Fibroblast of mammary gland (primary cell): ENCODE measurements at places on chromosomes 13 and 19.

GRCh38 chr19:49814010-49814409, 918 bp upstream of the FUZ start:
- no peak for DNase-seq

DNA sequence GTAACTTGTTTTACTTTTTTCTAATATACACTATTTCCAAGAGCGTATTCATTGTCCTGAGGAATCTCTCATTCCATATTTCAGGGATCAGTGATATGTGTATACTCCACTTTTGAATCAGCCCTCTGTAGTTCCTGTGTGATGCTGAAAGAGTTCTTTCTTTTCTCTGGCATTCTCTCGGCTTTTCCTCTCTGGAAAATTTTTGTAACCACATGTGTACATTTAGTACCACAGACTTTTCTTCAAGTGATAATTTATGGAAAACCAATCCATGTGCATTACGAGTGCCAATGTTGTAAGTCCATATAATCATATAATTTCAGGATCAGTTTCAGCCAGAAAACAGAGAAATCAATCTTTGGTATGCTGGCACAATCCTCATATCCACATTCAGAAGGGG, 102.2 kb upstream of the MBNL2 start:
- DNase-seq = no peak

DNA sequence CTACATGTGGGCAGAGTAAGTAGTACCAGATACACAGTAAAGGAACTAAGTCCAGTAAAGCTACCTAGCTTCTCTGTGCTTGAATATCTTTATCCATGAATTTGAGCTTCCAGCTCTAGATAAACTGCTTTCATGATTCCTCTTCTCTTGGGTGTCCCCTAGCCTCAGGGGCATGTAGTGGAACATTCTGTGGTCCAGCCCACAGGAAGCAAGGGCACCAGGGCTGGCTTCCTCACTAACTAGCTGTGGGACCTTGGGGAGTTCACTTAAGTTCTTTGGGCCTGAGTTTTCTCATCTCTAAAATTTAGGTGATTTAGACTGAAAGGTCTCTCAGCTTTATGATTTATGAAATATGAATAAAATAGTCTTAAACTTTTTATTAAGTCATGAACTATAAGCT, 185.7 kb downstream of the KATNAL1 start:
- no peak for DNase-seq

DNA sequence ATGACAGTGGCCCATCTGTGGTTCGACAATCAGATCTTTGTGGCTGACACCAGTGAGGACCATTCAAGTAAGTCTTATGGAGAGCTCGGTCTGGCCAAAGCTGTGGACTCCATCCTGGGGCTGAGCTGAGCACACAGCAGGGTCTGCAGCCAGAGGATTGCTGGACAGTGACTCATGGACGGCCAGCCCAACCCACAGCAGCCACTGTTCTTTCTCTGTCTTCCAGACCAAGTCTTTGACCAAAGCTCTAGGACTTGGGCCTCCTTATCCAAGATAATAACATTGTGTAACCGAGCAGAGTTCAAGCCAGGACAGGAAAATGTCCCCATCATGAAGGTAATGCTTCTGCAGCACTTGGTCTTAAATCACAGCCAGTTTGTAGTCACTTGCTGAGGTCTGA, 12.4 kb downstream of the ATP12A start:
- DNase-seq = peak; percentile 63

GRCh38 chr13:40453351-40454021, 213.0 kb downstream of the FOXO1 start:
- DNase-seq = peak; percentile 48

DNA sequence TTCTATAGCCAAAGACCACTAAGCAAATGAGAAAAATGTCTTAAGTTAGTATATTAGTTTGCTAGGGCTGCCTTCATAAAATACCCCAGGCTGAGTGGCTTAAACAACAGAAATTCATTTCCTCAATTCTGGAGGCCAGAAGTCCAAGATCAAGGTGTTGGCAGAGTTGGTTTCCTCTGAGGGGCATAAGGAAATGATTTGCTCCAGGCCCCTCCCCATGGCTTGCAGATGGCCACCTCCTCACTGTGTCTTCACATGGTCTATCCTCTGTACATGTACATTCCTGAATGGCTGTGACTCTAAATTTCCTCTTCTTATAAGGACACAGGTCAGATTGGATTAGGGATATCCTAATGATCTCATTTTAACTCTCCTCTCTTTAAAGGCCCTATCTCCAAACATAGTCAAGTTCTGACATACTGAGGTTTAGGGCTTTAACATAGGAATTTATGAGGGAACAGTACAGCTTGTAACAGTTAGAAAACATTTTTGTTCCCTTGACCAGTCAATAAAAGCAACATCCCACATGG, 307.4 kb downstream of the DIAPH3 start:
- no peak for DNase-seq

- DNase-seq = no peak
These were observed 70.4 kb downstream of the ARHGAP35 start for GRCh38 chr19:46931202-46931601.

DNA sequence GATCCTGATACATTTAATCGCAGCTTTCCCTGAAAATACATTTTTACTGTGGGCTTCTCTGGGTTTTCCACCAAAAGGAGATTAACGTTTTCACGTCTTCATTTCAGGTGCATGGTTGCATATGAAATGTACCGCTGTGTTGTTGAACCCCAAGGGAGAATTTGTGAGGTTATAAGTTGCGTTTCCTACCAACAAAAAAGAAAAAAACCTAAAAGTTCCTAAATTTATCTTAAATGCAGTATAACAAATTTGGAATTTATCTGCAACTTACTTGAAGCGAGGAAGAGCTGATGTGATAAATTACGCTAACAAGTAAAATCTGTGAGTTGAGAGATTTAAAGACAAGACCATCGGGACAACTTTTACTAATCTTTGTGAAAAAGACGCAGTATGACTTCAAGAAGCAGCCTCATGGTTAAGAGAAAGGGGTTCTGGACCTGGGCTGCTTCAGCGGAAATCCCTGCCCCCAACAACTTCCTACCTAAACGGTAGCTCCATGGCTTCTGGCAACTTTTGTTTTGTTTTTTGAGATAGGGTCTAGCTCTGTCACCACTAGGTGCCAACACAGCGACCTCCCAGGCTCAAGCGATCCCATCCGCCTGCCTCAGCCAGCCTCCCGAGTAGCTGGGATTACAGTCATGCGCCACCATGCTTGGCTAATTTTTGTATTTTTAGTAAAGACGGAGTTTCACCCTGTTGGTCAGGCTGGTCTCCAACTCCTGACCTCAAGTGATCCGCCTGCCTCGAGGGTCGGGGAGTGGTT, 958 bp upstream of the OBI1 start:
- DNase-seq = peak; percentile 24

- DNase-seq = no peak
These were observed 72.6 kb upstream of the C13orf46 start for GRCh38 chr13:114046431-114046975.

DNA sequence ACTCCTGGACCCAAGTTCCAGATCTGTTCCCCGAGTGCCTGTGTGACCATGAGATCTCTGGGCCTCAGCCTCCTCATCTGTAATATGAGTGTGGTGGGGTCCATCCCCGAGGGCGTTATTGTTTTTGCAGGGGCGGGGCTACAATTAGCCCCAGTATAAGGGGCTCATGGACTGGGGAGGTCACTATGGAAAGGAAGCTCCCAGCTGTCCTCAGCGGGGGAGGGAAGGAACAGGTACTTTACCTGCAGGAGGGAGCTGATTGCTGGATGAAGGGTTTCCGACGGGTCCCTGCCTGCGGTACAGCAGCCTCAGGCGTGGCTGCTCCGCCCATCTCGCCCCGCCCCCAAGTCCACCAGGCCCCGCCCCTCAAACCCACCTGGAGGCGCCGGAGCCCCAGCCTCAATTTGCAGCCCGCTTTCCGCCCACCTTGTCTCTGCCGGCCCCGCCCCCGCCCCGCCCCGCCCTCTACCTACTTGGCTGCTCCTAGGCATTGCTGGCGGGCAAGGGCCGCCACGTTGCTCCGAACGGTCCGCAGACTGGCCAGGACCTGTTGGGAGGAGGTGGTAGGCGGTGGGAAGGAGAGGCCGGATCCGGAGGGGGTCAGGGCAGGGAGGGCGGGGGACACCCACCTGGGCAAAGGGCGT, 5.5 kb downstream of the PDE4C start:
- no peak for DNase-seq

DNA sequence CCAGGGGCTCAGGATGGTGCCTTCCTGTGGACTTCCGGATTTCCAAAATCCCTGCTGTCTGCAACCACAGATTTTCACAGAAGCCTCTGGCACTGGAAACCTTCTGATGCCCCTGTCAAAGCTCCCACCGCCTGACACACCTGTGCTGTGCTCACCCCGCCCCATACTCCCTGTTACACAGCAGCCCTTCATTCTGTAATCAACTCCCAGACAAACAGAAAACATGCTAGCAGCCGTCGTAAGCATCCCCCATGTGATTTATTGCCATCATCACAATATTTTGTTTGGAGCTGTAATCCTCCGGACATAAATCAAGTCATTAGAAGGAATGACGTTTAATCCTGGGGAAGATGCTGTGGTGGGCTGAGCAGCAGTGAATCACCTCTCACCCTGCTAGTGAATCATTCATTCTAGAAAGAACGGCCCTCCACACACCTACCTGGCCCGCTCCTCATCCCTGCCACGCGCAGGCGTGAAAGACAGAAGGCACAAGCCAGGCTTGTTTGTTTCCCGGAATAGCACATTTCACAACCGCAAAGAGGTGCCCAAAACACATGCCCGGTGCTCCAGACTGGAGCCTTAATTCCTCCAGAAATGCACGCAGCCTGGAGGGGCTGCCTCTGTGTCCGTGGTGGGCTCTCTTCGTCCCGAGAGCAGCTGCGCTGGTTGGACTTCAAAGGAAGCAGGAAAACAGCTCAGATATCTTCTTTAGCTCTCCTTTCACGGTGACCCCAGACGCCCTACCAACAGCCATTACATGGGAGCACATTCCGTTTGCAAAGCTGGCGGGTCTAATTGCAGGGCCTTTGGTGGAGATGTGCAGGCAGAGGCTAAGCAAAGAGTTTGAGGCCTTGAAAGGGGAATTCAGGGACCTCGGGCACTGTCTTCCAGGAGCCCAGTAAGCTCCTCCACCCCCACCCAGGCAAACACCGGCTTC, 41.3 kb upstream of the KCTD15 start:
- DNase-seq = no peak

DNA sequence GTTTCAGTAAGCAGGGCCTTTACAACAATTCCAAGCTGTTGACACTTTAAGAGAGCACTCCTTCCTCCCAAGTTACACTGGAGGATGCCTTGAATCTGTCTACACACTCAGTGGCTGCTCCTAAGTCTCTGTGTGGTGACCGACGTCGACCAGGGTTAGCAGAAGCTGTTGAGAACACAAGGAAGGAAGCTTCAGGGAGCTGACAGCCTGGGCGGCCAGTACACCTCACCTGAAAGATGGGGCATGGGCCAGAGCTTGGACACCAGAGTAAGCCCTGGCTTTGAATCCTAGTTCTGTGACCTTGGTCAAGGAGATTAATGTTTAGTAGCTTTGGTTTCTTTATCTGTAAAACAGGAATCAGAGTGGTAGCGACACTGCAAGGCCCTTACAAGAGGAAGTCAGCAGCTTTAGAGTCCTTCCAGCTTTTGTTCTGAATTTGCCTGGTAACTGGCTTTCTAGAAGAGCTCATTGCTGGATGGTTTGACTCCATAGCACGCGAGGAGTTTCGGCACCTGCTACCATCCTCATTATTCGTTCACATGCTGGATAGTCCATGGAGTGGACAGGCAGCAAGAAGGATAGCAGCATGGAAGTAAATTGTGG, 214.2 kb downstream of the FGF9 start:
- DNase-seq = no peak

DNA sequence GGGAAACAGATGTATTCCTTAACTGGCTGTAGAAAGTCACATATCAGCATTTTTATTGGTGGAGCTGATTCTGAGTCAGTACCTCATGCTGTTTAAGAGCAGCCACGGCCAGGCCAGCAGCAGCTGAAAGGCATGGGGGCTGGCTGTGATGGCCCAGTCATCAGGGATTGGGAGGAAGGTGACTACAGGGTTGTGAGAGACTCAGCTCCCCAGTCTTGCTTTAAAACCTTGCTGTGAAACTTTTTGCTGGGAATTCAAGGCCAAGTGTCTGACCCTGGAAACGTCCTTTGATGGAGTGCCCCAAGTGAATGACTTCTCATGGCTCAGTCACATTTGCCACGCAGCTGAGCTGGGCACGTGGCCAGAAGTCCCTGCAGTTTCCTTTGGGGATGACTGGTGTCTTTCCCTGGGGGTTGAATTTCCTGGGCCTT, 39.1 kb upstream of the RNF113B start:
- peak; percentile 86 for DNase-seq

- DNase-seq = peak; percentile 61
These were observed 287.0 kb downstream of the DCT start for GRCh38 chr13:94192431-94192975.

DNA sequence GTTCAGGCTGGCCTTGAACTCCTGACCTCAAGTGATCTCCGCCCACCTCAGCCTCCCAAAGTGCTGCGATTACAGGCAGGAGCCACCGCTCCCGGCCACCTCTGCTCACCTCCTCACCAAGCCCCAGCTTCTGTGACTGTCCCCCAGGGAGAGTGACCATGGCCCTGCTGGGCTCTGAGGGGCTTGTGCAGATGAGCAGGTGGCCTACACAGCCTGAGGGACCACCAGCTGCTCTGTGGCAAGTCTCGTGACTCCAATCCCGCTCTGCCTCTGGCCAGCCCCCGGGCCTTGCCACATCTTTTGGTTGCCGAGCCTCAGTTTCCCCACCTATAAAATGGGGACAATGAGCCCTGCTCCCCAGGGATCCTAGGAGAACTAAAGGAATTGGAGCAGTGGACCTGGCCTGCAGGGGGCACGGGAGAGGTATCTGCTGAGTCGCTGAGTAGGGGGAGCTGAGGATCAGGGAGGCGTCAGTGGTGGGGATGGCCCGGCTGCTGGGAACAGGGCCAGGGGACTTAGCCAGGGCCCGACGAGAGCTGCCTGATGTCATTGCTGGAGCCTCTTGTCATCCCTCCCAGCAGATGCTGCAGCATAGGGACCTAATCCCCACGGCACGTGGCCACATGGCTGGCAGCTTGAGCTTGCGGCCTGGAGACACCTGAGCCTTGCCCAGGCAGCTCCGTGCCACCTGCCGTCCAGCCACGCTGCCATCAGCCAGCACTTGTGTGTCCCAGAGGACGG, 74.7 kb downstream of the GADD45B start:
- no peak for DNase-seq

DNA sequence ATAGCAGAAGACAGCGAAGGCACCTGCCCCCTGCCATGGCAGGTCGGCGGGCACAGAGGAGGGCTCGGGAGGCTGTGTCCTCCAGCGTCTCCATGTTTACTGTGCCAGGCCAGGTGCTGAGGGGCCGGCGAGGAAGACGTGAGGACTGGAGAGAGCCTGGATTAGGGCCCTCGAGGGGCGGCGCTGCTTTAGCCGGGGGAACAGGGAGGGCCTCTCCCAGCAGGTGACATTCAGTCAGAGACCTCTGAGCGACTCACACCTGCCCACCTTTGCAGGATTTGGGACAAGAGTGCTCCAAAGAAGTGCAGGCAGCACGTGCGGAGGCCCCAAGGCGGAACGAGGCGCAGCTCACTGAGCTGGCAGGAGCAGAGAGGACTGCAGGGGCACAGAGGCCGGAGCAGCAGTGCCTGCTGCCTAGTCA, 17.6 kb downstream of the KDM4B start:
- no peak for DNase-seq

- peak; percentile 13 for DNase-seq
These were observed 19.3 kb downstream of the ZNF583 start for GRCh38 chr19:56423276-56423984.

GRCh38 chr13:67139551-67139950, 90.6 kb downstream of the PCDH9 start:
- DNase-seq = no peak

GRCh38 chr13:79851318-79851717, 370.4 kb downstream of the NDFIP2 start:
- DNase-seq = no peak
